ENCODE measurements at places on chromosomes 4 and X.

- no peak for DNase-seq
These were observed 58.7 kb downstream of the UGT2B10 start for GRCh38 chr4:68874507-68874906.

DNA sequence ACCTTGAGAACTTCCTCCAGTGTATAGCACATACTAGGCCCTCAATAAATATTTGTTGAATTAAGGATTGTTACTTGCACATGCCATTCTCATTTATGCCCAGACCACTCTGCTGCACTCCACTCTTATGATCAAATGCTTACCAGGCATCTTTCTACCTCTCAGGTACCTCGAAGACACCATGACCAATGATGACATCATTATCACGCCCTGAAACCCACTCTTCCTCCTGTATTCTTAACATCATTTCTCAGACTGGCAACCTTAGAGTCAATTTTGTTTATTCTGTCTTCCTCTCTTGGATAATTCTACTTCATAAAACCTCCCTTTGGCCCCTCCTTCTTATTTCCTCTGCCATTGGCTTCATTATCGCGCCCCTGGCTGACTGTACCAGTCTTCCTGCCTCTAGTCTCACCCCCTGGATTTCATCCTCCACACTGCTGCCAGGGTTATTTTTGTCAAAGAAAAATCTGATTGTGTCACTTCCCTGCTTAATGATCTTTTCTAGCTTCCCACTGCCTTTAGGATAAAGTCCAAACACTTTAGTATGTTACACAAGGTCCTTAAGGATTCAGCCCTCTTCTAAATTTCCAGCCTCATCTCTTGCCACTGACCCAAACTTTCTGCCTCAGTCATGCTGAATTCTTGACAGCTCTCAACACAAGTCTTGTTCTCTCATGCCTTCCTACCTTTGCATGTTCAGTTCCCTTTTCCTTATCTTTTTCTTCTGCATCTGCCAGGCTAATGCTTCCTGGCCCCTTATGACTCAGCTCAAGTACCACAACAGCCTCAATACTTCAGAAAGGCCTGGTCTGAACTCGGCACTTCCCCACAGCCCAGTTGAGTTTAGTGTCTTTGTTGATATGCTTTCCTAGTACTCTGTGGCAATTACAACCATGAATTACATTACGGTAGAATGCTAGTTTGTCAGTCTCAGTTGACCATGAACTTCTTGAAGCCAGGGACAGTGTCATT lies 45.8 kb downstream of the HDAC8 start:
- DNase-seq: no peak

GRCh38 chr4:189765736-189766135 lies 174.9 kb upstream of the FRG1 start:
- no peak for DNase-seq

GRCh38 chr4:169675825-169676224 lies 55.4 kb downstream of the CLCN3 start:
- DNase-seq: no peak

DNA sequence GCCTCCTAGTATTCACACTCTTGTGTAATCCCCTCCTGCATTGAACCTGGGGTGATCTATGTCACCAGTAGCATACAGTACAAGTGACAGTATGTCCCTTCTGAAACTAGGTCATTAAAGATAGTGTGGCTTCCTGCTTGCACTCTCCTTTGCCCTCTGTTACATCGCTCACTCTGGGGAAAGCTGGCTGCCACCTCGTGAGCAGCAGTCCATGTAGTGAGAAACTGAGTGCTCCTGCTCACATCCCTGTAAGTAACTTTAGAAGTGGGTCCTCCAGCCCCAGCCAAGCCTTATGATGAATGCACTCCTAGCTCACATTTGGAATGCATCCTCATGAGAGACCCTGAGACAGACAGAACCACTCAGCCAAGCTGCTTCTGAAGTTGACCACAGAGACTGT lies 89.8 kb upstream of the TNIP3 start:
- DNase-seq: no peak

- DNase-seq: no peak
These were observed 15.2 kb upstream of the SCOC start for GRCh38 chr4:140358281-140358680.

DNA sequence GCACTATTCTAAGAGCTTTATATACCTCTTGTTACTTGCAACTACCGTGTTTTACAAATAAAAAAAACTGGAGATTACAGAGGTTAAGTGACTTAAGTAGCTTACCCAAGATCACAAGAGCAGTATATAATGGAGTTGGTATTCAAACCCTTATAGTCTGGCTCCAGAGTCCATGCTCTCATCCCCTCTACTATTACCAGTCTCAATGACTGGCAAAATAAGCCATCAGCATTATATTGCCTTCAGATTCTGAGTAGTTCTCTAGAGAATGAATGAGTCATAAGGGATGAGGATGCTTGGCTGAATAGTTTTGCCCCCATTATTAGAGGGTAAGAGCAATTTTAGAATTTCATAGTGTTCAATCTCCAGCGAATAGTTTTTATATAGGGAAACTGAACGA lies 170.1 kb upstream of the ATOH1 start:
- DNase-seq: no peak

DNA sequence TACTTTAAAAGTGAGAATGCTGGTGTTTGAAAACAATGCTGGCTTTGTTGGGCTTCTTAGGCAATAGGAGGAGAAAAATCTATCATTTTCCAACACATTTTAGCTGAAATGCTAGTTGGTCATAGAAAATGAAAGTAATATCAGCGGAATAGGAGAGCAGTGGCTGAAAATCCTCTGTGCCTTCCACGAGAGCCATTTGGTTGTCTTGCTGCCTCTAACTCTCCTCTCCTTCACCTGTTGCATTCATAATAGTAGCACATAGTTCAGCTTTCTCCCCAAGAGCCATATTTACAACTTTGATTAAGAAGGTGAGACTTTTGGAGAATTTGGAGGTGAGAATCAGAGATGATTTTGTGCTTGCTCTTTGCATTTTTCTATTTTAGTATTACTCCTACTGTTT lies 849.4 kb upstream of the FTHL17 start:
- no peak for DNase-seq

- no peak for DNase-seq
These were observed 239.1 kb downstream of the EVC2 start for GRCh38 chr4:5469151-5469775.

DNA sequence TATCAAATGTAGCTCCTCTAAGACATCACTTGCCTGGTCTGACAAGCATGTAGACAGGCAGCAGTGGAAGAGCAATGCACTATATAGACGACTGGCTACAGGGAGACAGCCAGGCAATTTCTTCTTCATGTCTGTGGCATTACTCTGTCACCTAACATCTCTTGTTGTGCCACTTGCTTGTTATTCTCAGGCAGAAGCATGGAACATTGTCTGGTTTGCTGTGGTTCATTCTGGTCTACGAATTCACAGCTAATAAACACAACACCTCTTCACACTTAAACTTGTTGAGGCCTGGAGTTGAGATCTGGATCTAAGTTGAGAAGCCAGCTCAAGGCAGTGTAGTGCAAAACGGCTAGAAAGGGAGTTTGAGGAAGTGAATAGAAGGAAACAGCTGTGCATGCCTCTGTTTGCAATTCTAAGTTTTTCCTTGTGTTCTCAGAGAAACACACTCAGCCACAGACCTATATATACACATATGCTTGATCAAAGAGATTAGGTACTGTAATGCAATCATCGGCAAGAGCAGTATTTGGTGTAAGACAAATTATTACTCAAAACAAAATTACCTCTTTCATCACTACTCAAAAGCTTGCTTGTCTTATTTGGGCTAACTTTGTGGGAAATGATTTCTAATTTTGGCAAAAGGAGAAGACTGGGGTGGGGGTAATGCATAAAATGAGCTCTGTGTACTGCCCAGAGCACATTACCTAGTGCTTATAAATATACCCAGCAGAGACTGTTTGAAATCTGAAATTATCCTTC lies 243.8 kb downstream of the PPP3CA start:
- DNase-seq: no peak

DNA sequence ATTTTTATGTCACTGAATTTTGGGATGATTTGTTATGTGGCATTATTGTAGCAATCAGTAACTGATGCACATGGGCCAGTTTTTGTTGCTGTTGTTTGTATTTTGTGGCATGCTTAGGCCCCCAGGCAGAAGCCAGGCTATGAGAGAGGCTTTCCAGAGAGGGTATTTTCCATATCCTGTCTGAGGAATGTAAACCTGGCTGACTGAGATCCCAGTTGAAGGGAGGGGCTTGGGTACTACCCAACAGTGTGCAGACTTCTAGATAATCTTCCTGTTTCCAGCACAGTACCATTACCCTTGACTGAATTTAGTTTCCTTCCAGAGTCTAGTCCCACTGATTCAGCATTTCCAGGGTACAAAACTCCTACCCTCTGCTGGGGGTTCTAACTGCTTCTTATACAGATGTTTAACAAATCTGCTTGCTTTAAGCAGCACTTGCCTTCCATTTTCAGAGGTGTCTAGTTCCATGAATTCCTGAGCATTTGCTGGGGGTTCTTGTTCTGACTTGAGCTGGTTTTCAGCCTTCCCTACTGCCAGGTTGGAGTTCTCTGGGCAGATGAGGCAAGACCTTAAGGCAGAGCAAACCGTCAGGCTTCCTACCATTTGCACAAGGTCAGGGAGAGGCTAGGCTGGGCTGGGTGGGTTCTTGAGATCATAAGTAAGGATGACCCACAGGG lies 104.7 kb upstream of the EGFL6 start:
- no peak for DNase-seq

GRCh38 chr4:55321707-55322264 lies 24.3 kb upstream of the SRD5A3 start:
- DNase-seq: peak; percentile 100

DNA sequence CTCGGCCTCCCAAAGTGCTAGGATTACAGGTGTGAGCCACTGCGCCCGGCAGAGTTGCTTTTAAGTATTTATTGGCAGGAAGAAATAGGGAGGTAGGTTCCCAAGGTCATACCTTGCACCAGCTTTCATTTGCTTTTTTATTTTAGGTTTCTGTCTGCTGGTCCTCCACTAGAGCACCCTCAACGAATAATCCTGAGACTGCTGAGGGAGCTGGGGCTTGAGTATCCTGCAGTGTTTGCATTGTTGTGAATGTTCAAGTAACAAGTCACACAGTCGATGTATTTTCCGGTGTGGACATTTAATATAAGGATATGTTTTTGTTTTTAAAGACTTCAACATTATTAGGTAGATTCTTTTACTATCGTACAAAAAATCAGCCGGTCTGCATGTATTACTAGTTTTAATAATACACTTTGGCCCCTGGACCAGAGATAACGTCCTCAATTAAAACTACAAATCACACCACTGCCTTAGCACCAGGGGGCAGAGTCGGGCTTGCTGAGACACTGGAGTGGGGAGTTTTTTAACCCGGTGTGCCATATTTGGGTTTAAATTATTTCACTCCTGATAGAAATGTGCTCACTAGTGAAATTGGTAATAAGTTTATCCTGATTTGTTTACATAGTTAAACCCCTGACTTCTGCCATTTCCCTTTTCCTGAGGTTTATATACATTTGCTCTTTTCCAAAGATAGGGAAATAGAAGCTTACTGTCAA lies 11.6 kb downstream of the SMIM20 start:
- DNase-seq: peak; percentile 50

- DNase-seq: no peak
These were observed 19.1 kb upstream of the ABRAXAS1 start for GRCh38 chr4:83503974-83504373.
